NCI-H187 treated with DMSO at 0.1 percent for 48 hours (cell line): ENCODE measurements at places on chromosomes 16 and 17.

GRCh38 chr16:3321816-3322215 is 16.5 kb downstream of the ZNF75A start:
- no peak for DNase-seq

- DNase-seq: no peak
Measured at GRCh38 chr17:36854982-36855381, 82.3 kb upstream of the LHX1 start.

DNA sequence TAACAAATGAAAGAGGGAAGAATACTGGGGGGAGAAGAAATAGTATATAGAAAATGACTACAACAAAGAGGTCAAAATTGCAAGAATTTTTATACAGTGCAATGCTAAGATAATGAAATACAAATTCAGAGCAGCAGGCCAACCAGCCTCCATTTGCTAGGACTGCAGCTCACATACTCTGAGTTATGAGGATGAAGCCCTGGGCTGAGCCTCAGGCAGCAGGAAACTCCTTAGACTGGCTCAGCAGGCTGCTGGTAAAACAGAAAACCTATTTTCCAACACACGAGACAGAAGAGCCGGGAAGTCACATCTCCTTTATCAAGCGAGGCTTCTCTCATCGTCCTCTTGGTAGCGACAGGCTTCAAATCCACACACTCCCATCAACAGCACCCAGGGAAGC is 296.5 kb downstream of the SLC39A11 start:
- no peak for DNase-seq

- DNase-seq: no peak
Measured at GRCh38 chr17:80601146-80601545, 56.5 kb downstream of the RPTOR start.

DNA sequence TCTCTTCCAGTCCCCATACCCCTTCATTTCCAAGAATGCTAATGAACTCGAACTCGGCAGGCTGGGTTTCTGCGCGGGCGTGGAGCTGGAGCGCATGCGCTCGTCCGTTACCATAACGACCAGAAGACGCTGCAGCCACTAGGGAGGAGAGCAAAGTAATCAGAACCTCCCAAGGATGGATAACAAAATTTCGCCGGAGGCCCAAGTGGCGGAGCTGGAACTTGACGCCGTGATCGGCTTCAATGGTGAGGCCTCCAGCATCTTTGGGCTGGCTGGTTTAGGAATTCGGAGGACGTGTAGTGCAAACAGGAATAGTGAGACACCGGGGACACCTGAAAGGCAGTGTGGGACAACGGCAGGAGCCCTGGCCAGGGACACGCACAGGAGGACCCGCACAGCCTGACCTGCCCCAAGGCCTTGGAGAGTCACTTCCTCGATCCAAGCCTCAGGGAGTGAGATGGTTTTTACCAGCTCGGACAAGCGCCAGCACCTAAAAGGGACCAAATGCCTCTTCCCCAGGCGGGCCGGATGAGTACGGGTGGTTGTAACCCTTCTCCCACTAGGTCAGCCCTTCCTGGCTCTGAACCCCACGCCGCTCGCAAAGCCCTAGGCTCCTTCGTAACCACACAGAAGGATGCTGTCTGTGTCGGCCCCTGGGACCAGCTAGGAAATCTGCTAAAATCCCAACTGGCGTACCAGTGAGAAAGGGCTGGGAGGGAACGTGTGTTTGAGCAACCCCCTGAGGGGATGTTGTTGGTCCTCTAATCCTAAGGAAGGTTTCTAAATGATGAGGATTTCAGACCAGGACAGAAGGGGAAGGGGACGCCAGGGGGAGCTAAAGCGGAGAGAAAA is at the start of gene CFAP52:
CFAP52 (plus strand) TSS at position 122 of the 852 bp plus-strand sequence; CDS start at position 176, 54 bp downstream.
- no peak for DNase-seq

DNA sequence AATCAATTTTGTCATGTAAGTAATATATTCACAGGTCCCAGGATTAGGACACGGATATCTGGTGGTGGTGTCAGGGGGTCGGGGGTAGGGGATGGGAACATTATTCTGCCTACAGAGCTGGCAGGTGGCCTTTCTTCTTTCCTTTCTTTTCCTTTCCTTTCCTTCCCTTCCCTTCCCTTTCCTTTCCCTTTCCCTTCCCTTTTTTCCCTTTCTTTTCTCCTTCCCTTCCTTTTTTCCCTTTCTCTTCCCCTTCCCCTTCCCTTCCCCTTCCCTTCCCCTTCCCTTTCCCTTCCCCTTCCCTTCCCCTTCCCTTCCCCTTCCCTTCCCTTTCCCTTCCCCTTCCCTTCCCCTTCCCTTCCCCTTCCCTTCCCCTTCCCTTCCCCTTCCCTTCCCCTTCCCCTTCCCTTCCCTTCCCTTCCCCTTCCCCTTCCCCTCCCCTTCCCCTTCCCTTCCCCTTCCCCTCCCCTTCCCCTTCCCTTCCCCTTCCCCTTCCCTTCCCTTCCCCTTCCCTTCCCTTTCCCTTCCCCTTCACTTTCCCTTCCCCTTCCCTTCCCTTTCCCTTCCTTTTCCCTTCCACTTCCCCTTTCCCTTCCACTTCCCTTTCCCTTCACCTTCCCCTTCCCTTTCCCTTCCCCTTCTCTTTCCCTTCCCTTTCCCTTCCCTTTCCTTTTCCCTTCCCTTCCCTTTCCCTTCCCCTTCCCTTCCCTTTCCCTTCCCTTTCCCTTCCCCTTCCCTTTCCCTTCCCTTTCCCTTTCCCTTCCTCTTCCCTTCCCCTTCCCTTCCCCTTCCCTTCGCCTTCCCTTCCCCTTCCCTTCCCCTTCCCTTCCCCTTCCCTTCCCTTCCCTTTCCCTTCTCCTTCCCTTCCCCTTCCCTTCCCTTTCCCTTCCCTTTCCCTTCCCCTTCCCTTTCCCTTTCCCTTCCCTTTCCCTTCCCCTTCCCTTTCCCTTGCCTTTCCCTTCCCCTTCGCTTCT is 145.9 kb downstream of the PRKCB start:
- no peak for DNase-seq

GRCh38 chr17:64155751-64156544 is 26.0 kb upstream of the ERN1 start:
- DNase-seq: no peak

DNA sequence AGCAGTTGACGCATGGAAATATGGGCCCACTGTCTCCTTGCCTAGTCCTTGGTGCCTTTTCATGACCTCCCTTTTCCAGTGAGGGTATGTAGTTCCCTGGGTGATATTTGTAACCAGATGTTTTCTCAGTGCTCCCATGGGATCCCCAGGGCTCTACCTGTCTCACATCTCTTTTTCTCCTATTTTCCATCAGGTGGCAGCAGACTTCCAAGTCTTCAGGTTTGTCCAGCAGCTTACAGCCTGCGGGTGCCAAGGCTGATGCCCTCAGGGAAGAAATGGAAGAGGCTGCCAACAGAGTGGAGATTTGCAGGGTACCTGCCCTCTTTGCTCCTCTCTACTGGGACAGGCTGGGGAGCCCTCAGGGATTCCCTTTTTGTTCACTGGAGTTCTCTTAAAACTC is 89.1 kb downstream of the ELAC2 start:
- DNase-seq: no peak

- DNase-seq: no peak
Measured at GRCh38 chr17:40340880-40341807, 23.4 kb downstream of the GJD3 start.

- no peak for DNase-seq
Measured at GRCh38 chr17:40615068-40615840, 32.4 kb downstream of the SMARCE1 start.

DNA sequence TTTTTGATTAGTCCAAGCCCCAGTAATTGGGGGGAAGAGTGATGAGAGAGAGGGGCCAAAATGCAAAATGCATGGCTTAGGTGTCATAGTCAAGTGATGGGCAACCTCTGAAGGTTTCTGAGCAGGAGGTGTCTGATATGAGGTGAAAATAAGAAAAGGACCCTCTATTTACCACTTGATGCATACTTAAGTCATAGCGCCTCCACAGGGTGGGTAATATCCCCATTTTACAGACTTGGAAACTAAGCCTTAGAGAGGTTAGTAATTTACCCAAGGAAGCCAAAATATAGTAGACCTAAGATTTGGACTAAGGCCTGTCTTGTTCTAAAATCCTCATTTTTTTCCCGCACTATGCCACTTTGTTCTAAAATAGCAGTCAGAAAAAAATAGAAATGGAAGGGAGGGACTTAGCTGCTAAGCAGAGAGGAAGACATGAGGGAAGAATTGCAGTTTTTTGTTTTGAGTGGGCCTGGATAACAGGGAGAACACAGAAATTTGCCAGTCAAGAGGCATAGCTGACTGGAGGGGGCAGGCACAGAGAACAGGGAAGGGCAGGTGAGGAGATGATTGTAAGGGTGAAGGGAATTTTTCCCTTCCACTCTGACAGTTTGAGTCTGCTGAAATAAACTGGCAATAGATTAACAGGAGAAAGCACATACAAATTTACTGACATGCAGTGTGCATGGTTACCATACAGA is 2.3 kb upstream of the GRB2 start:
- DNase-seq: no peak

GRCh38 chr17:75872434-75873351 is 5.7 kb downstream of the TRIM47 start:
- no peak for DNase-seq

DNA sequence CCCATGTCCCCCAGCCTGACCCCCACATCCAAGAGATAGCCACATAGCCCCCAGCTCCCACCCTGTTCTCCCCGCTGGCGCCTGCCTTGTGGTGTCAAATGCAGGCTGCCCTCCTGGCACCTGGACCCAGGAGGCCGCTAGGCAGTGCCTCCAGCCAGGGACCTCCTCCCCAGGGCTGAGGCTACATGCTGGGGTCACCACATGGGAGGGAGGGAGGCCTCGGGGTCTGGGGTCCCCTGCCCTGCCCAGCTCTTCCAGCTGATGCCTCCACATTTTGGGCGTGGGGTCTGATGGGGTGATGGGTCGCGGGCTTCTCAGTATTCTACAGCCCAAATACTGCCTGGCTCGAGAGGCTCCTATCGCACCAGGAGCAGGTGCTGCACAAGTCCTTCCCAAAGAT is 9.5 kb downstream of the TBC1D26 start:
- no peak for DNase-seq

GRCh38 chr16:50842589-50842988 is 100.7 kb downstream of the CYLD start:
- no peak for DNase-seq

GRCh38 chr16:79192904-79193303 is 407.6 kb downstream of the MAF start:
- no peak for DNase-seq

GRCh38 chr17:48642059-48642842 is 16.1 kb upstream of the HOXB9 start:
- DNase-seq: no peak

- DNase-seq: no peak
Measured at GRCh38 chr16:88978608-88979346, 1.8 kb upstream of the CBFA2T3 start.

GRCh38 chr17:8096541-8096940 is 9.0 kb upstream of the ALOX12B start:
- DNase-seq: no peak

- no peak for DNase-seq
Measured at GRCh38 chr17:45227101-45227925, 5.6 kb downstream of the FMNL1 start.

DNA sequence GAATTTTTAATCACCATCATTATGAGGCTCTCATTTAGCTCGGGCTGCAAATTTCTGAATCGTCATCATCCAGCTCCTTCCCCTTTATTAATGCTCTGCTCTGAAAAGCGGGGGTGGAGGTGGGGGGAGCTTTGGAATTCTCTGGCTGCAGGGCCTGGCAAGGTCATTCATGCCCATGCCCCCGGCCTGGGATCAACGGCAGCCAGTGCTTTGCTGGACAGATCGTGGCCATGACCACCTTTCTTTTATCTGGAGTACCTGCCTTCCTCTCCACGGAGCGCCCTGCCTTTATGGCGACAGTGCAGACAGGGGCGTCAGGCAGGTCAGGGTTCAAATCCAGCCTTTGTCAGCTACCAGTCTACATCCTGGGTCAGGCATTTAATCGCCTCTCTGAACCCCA is 5.1 kb upstream of the CPSF4L start:
- no peak for DNase-seq

GRCh38 chr17:28968231-28968913 is 17.1 kb upstream of the PHF12 start:
- no peak for DNase-seq

GRCh38 chr17:62653826-62654761 is 26.6 kb downstream of the MRC2 start:
- no peak for DNase-seq

DNA sequence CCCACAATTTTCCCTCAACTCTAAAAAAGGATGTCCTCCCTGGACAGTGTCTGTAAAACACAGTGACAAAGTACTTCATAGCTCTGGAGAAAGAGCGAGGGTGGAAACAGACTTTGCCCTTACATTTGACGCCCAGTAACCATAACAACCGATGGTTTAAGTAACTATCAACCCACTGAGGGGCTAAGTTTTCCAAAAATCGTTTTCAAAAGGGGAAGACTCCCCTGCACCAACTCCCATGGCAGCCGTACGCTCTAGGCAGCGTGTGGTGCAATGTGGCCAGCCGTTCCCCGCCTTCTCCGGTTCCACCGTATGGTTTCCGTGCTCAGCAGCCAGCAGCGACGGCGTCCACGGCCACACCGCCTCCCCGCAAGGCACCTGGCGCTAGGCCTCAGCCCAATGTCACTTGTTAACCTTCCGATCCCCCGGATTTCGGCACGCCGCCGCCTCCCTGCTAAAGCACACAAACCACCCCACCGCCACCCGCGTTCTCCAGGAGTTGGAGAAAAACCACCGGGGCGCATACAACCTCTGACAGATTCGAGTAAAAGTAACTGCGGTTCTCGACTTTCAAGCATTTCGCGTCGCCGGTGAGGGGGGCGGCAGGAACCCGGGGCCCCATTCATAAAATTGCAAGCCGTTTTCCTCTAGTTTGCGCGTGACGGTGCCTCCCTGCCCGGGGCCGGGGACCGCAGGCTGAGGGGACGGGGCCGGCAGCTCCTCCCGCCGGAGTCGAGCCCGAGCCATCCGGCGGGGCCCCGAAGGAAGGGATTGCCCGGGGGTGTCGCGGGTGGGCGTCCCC is 661 bp downstream of the TEX2 start:
- no peak for DNase-seq

GRCh38 chr17:77054936-77055335 is 85.8 kb upstream of the SEC14L1 start:
- DNase-seq: no peak

GRCh38 chr17:38587947-38588787 is 17.6 kb downstream of the SRCIN1 start:
- DNase-seq: no peak

- no peak for DNase-seq
Measured at GRCh38 chr17:28711723-28712031, at the start of gene PROCA1. Gene PROCA1 (minus strand): TSS chr17:28711888. CDS start chr17:28711660, 228 bp downstream.

DNA sequence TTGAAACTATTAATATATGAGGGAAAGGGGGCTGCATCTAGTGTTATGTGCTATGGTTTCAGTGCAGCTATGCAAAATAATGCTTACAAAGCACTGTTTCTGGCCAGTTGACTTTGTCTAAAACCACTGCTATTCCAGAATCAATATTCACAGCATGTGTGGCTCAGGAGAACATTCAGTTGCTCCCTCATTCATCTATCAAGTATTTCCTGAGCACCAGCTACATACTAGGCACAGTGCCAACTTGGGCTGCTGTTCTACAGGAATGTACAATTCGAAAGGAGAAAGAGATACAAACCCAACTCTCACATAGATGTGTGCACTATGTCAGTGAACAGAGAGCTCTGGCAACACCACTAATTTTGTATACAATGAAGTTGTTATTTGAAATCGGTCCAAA is 183.0 kb downstream of the PHKB start:
- no peak for DNase-seq

- no peak for DNase-seq
Measured at GRCh38 chr16:12462426-12463280, 341.0 kb downstream of the CPPED1 start.

- no peak for DNase-seq
Measured at GRCh38 chr17:27977751-27978688, 64.5 kb upstream of the NLK start.

- no peak for DNase-seq
Measured at GRCh38 chr17:385178-385835, 32.7 kb upstream of the RPH3AL start.

- DNase-seq: no peak
Measured at GRCh38 chr17:7380855-7381683, at the start of gene TNK1. Gene TNK1 (plus strand): TSS chr17:7381089. CDS start chr17:7382927, 1,838 bp downstream.
